Activated naive CD8-positive, alpha-beta T cell treated with anti-CD3 and anti-CD28 coated beads for 36 hours (primary cell): ENCODE measurements at places on chromosomes 2 and 18.

DNA sequence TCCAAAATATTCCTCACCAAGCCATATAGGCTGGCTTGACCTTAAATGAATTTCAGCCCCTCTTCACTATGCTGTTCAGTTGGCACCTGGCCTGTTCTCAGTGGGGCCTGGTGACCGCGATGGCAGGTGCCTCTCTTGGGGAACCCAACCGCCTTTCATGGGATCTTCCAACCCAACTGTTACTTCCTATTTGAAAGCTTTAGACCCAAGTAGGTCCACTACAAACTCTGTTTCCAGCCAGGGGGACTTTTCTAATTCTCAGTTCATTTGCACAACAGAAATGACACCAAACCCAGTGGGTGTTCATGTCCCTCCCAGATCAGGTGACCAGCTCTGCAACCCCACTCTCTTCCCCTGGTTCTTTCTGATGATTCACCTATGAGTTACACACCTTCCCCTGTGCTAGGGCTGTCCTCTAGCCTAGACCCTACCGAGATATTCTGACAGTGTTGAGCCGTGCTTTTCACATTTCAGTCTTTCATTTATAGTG, 35.6 kb upstream of the NDUFV2 start:
- no peak for DNase-seq

DNA sequence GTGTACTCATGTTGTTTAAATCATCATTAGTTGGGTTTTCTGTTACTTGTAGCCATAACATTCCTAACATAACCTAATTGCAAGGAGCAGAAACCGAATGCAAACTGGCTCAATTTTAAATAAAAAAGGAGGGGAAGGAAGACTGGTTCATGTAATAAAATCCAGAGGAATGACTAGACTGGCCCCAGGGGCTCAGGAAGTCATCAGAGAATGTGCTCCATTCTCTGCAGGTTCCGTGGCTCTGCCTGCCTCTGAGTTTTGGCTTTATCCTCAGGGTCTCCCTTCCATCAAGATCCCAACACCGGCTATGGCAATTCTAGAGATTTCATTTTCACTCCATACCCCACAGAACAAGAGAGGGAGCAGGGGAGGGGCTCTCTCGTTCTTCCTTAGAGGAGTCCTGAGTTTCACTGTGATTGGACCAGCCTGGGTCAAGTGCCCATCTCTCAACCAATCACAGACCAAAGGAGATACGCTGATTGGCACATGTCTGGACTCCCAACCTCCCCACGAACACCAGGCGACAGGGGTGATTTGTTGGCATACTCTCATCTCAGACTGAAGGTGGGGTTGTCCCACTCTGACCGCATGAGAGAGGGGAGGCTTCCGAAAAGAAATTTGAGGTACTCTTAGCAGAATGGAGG, 64.8 kb downstream of the NPPC start:
- DNase-seq = no peak

DNA sequence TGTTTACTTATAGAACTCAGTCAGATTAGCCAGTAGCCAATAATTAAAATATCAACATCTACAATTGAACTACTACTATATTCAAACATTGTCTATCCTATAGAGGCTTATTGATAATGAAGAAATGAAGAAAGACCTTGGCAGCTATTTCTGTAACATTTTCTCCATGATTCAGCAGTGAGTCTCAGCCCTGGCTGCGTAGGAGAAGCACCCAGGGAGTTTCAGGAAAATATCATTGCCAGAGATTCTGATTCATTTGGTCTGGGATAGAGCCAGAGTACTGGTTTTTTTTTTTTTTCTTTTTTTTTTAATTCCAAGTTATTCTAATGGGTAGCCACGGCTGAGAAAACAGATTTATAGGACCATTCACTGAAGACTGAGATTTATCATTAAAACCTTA, 404.8 kb downstream of the TXNL1 start:
- DNase-seq = no peak

DNA sequence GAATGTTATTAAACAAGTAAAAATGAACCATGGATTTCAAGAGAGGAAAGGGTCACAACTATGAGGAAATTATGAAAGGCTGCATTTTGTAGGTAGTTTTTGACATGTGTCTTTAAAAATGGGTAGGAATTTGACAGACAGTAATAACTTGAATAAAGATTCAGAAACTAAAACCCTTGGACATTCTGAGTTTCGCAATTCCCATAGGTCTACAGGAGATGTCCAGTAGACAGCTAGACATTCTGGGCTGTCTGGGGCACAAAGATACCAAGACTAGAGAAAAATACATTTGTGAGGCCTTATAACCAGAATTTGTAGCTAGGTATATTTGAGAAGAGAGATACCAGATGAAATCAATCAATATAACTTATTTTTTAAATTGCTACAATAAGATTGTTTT, 42.3 kb downstream of the DNAJC10 start:
- no peak for DNase-seq

GRCh38 chr2:16216558-16216945, 276.2 kb downstream of the MYCN start:
- no peak for DNase-seq

- no peak for DNase-seq
Observed at GRCh38 chr2:233793465-233794127, 15.5 kb downstream of the MROH2A start.

GRCh38 chr2:25285265-25286024, 56.3 kb downstream of the DNMT3A start:
- no peak for DNase-seq

DNA sequence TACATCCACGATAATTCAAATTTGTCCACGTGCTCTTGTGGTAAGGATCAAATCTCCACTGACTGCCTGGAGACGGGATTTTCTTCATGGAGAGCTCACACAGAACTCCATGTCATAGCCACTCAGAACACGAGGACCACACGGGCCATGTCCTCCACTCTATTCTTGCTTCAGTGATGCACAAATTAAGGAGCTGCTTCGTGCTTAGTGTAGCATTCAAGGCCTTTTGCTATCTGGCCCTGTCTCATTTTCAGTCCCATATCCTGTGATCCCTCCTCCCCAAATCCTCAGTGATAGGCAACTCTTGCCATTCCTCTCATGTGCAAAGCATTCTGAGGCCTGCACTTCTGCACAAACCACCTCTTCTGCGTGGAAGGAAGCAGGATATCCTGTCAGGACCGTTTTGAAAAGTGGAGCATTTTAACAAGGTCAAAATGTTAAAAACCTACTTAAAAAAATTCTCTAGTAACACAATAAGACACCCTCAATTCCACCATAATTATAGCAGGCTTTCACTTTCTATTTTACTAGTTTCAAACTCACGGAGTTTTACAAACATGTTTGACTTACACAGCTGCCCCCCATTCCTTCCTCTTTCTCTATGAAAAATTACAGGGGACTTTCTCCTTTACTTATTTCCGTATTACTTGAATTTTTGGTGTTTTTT, 35.2 kb downstream of the ST3GAL5 start:
- peak; percentile 14 for DNase-seq

- DNase-seq = no peak
Observed at GRCh38 chr2:44135771-44136170, 32.9 kb upstream of the PPM1B start.

DNA sequence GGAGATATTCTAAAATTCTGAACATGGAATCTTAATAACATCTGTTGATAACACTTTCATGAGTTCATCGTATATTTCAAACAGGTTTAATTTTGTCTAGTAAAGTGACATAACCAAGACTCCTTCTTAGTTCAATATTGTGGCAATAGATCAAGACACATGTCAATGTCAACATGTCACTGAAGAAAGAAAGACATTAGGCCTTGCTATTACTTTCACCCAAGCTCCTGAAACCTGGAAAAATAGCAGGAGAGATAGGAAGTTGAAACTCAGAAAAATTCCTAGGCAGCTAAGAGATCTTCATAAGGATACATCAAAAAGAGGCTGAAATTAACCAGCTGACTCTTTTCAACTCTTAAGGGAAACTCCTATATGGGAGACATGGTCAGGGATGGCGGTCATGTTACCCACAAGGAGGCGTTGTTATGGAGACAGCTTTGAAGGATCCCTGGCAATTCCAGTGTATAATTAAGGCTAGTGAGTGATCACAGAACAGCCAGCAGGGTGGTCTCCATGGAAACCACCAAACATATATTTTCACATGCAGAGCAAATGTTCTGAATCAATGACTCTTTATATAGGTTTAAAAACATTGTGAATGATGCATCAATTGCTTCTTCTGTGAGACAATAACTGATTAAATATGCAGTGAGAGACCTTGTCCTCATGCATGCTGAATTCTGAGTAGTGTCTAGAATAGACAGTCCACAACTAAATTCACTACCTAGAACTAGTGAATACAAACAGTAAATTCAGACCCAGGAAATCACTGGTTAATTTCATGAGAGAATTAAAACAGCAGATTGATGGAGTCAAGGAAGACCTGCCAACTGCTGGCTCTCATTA, 115.3 kb upstream of the RIOK3 start:
- no peak for DNase-seq

- no peak for DNase-seq
Observed at GRCh38 chr2:71156573-71156972, 26.1 kb downstream of the MPHOSPH10 start.
